ENCODE measurements at places on chromosomes 2 and 18.

DNA sequence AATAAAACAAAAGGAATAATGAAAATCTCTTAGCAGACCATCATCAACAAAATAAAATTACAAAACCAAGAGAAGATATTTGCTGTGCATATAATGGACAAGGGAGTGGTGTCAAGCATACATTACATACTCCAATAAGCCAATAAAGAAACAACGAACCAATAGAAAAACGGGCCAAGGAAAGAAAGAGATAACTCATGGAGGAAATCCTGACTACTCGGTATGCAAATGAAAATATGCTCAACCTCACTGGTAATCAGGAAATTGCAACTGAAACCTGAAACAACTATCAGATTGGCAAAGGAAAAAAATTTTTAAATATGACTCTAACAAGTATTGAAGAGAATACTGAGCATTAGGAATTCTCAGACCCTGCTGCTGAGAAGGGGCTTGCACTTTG, 84.7 kb downstream of the BCL2 start:
- DNase-seq, result no peak

GRCh38 chr2:71609958-71610357, 156.6 kb downstream of the DYSF start:
- peak; percentile 55 for DNase-seq

DNA sequence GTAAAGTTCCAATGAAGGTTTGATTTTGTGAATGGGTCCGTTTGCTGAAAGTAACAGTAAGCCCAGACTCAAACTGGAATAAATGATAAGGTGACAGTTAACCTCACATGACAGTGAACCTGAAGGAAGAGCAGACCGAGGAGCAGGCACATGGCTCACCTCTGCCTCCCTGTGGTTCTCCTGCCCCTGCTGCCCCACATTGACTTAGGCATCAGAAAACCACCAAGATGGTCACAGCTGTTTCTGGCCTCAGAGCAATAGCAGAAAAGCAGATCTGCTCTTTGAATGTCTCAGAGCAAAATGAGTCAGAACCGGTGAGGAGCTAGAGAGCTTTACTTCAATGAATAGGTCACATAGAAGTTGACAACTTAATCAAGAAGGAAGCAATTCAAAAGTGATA, 487.6 kb downstream of the METTL4 start:
- peak; percentile 64 for DNase-seq

GRCh38 chr2:158487419-158487818, 30.7 kb downstream of the PKP4 start:
- no peak for DNase-seq

GRCh38 chr18:23134780-23135549, at the start of gene CABLES1:
TSS of gene CABLES1 (plus strand) at chr18:23135485. CDS start at chr18:23135763, 278 bp downstream.
- DNase-seq, result peak; percentile 33

GRCh38 chr2:13413989-13414388, 697.3 kb downstream of the TRIB2 start:
- DNase-seq, result peak; percentile 15

- no peak for DNase-seq
Observed at GRCh38 chr2:176997792-176998169, 214.8 kb upstream of the HNRNPA3 start.

DNA sequence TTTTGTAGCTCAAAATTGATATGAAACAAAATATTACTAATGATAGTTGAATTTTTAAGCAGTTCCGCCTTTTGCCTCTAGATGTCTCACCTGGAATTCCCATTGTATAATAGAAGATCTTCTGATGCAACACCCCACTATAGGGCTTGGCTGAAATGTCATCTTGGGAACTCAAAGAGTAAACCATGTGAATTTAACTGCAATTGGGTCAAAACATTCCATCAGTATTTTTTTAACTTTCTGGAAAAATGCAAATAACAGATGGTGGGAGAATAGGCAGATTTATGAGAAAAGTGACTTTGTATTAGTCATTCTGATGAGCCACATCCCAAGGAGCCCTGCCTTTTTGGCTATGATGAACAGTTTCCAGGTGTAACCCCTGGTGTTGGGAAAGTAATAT, 489.9 kb downstream of the NYAP2 start:
- DNase-seq, result peak; percentile 62

Data from epithelial cell of esophagus (primary cell).